ENCODE measurements at places on chromosomes 13 and 19. TPM values are rescaled to one million over a fixed set of nuclear protein-coding genes. Genes with fewer than 3 reads are reported as not detected.
A peak's percentile ranks its signal among the peaks of the same experiment; 100 is the strongest.

RNF113B gene
- polyA plus RNA-seq = not detected

SEMA6B gene
- polyA plus RNA-seq = 0.73 TPM

RHPN2 gene
- polyA plus RNA-seq = 3.1 TPM

CEACAM4 gene
- polyA plus RNA-seq = not detected

PRR12 gene
- 4.0 TPM for polyA plus RNA-seq

DNA sequence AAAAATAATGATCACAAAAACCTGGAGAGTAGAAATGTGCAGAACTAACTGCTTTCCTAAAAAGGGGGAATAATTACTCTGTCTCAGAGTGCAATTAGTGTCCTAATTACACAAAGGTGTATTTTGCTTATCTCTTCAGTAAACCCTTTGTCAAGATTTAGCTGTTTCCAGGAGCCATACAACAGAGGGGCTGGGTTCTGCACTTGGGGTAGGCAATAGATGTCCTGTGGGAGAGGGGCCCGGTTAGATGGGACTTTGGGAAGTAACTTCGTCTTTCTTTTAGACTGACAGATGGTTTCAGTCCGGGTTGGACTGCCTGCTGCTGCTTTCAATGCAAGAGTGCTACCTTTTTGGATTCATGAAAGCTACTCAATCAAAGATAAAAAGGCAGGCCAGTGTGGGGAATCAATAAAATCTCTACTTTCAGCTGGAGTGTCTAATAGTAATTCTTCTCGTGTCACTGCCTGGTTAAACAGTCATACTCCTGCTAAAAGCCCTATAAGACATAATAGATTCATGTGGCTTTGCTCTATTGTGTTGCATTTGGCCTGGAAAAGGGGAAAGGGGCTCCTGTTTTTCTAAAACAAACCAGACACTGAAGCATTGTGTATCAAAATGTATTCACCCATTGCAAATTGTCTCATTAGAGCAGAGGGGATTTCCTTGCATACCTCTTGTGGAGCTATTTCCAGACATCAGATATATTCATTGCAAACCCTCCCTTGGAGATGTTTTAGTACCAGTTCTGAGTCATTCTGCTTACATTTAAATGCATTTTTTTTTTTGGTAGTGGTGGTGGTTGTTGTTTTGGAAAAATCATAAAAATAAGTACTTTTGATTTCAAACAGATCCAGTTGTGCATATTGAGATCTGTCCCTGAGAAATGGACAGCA, 83.3 kb upstream of the PCDH8 start:
- no peak overlapping the region for H3K27ac ChIP-seq
- H3K36me3 ChIP-seq = no peaks in the 10 kb centered on the region
- no peak overlapping the region for H3K4me3 ChIP-seq
- no peaks in the 10 kb centered on the region for H3K27me3 ChIP-seq
- DNase-seq = no peak
- no peaks in the 10 kb centered on the region for H3K4me1 ChIP-seq

DNA sequence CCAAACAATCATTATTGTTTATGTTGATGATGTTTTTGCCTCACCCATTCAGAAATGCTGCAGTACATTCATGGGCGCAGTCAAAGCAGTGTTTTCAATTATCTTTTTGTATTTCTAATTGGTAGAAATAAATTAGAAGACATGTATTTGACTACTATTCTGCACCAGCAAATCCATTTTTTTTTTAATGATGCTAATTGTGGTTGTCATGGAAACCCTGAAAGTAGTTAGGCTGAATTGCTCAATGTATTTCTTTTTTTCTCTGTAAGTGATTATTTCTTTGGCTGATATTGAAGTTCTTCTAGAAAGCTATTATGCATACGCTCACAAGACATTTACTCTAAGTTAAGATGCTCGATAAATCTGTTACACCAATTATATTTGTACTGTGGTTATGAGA, 101.2 kb downstream of the RFC3 start:
- no peaks in the 10 kb centered on the region for H3K36me3 ChIP-seq
- no peak for DNase-seq
- no peak overlapping the region for H3K27ac ChIP-seq
- H3K4me3 ChIP-seq = no peak overlapping the region

DNA sequence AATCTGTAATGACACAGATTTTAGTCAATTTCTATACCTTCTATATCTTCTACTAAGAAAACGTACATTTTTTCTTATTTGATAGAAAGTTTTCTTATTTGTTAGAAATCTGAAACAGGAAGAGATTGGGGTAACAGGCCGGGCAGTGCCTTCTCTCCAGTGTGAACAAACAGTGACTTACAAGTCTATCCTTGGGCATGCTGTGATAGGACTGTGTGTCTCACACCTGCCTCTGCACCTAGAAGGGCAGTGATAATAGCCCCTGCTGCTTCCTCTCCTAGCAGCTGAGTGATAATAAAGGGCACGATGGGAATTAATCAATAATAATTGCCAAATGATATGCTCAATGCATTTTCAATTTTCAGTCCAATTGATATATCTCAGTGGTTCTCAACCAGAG, 1.4 kb downstream of the TMEM272 start:
- no peak overlapping the region for H3K27ac ChIP-seq
- DNase-seq = no peak
- H3K27me3 ChIP-seq = peaks cover 32% of the 10 kb centered on the region
- H3K4me1 ChIP-seq = no peaks in the 10 kb centered on the region

- no peaks in the 10 kb centered on the region for H3K4me1 ChIP-seq
- H3K4me3 ChIP-seq = no peak overlapping the region
- no peaks in the 10 kb centered on the region for H3K36me3 ChIP-seq
- H3K27me3 ChIP-seq = peaks cover 8% of the 10 kb centered on the region
Observed at GRCh38 chr13:45705918-45706317, 3.8 kb downstream of the CBY2 start.

DNA sequence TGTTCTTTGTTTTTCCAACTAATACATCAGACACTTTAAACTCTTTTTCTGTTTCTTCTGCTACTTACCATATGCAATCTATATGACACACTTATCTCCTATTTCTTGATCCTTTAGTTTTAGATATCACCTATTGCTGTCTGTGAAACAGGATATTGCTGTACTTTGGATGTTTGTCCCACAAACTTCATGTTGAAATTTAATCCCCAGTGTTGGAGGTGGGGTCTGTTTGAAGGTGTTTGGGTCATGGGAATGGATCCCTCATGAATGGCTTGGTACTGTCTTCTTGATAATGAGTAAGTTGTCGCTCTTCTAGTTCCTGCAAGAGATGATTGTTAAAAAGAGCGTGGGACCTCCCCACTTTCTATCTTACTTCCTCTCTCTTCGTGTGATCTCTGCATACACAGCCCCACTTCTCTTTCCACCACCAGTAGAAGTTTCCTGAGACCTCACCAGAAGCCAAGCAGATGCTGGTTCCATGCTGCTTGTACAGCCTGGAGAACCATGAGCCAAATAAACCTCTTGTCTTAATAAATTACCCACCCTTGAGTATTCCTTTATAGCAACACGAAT, 244.2 kb downstream of the NHLRC3 start:
- no peaks in the 10 kb centered on the region for H3K27me3 ChIP-seq
- H3K27ac ChIP-seq = no peak overlapping the region
- H3K4me3 ChIP-seq = no peak overlapping the region

DNA sequence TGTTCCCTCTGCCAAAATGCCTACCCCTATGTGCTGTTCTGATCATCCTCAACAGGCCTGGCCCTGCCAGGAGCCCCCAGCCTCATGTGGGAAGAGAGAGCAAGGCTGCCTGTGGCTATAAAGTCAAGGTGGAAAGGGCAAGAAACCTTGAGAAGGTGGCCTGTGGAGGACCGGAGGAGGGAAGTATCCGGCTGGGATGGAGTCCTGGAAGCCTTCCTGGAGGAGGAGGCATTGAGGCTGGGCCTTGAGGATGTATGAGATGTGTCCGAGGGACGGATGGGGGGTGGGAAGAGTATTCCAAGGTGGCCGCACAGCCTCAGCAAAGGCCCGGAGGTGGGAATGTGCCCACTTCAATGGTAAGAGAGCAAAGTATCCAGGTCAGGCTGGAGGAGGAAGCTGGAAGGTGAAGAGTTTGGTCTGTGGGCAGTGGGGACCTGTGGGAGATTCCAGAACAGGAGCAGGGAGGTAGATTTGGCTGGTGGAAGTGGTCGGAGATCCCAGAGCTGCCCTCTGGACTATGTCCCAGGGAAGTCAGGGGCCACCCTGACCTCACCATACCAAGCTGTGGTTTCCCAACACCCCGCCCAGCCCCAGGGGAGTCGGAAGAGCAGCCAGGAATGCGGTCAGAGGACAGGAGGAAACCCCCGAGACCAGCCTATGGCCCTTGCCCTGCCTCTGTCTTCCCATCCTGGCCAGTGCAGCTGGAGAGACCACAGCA, 3.0 kb upstream of the PLIN4 start:
- H3K4me3 ChIP-seq = no peak overlapping the region
- H3K4me1 ChIP-seq = peaks cover 9% of the 10 kb centered on the region
- peaks cover 12% of the 10 kb centered on the region for H3K27me3 ChIP-seq
- H3K27ac ChIP-seq = no peak overlapping the region

DNA sequence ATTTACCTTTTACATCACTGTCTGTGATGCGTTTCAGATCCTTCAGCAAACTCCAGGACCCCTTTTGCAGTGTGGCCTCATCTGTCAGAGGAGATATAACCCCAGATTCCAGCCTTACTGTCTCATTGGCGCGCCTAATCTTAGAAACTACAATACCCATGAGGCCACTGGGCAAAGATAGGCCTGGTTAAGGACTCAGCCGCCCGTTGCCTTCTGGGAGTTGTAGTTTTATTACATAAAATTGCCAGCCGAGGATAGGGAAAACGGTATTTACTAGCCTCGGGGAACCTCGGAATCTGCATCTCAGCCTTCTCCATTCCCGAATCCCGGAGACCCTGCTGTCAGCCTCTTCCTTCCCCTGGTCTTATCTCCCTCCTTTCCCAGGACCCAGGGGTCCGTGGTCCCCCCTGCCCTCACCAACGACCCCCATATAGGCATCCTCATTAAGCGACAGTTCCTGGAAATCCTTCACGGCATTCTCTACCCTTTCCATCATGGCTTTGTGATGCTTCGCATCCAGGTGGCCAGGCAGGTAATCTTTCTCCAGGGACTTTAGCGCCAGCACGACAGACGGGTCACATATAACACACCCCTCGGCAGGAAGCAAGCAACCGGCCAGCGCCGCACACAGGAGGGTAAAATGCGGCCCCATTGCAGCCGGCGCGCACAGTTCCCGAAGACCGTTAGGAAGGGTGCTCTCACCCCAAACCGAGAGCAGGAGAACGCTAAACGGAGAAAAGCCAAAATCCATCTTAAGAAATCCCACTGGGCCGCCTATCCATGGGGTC, 1.3 kb downstream of the IZUMO1 start:
- H3K27ac ChIP-seq = no peak overlapping the region
- no peak overlapping the region for H3K4me3 ChIP-seq
- peak; percentile 57 for DNase-seq
- no peaks in the 10 kb centered on the region for H3K4me1 ChIP-seq
- H3K27me3 ChIP-seq = peaks cover 12% of the 10 kb centered on the region

DNA sequence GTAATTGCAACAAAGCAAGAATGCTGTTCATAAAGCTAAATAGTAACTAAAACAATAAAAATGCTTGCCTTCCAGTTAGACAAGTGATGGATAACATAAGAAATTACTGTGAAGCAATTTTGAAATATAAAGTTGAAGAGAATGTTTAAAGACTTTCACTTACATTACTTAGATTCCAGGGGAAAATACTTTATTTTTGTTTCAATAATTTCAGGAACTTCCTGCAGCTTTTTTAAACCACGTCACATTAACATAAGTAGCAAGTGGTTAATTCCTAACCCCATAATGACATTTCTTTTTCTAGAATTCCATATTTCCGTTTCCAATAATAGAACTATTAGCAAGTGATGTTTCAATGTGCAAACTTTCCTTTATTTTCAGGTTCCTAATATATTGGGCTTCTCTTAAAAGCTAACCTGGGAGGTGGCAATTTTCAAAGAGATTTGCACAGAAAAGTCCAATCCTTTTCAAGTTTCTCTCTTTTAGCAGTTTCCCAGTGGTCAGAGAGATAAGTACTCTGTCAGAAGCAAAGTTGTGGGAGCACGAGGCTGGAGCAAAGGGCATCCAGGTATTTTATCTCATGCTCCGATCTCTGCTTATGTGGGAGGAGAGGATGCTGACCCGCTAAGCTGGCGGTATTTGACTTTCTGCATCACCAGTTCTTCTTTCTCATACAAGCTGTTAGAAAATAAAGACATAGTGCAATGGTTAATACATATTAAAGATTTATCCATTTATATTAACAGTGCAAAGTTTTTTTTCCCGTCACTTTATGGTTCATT, 1025.3 kb downstream of the EFNB2 start:
- H3K4me3 ChIP-seq = no peak overlapping the region
- no peak for DNase-seq
- no peaks in the 10 kb centered on the region for H3K27me3 ChIP-seq
- no peaks in the 10 kb centered on the region for H3K4me1 ChIP-seq

GRCh38 chr19:56159009-56159559, 16.7 kb upstream of the GALP start:
- no peak overlapping the region for H3K4me3 ChIP-seq
- no peak for DNase-seq
- no peaks in the 10 kb centered on the region for H3K27me3 ChIP-seq
- peaks cover 39% of the 10 kb centered on the region for H3K36me3 ChIP-seq

DNA sequence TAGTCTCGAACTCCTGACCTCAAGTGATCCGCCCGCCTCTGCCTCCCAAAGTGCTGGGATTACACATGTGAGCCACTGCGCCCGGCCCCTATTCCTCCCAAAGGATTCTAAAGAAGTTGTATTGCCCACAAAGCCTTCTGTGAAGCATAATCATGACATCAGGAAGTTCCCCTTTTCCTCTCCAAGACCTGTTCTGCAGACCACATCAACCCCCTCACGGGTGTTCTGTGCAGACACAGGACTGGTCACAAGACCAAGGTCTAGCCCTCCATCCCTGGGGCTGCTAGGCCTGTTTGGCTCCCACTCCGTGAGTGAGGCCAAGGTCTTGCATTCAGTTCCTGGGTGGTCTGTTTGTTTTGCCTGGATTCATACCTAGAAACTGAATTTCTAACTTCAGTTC, 178.1 kb downstream of the FLT1 start:
- no peak overlapping the region for H3K27ac ChIP-seq
- no peak overlapping the region for H3K4me3 ChIP-seq
- H3K36me3 ChIP-seq = no peaks in the 10 kb centered on the region
- no peaks in the 10 kb centered on the region for H3K4me1 ChIP-seq

DNA sequence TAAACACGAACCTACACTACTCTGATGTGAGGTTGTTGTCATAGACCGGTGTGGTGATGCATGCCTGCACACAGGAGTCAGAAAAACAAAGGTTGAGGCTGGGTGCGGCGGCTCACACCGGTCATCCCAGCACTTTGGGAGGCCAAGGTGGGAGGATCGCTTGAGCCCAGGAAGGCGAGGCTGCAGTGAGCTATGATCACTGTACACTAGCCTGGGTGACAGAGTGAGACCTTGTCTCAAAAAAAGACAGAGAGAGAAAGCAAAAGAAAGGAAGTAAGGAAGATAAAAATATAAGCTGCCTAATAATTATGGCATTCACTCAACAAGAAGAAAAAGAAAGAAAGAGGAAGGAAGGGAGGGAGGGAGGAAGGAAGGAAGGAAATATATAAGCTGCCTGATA, 9.3 kb downstream of the GP6 start:
- H3K27me3 ChIP-seq = no peaks in the 10 kb centered on the region
- H3K36me3 ChIP-seq = no peaks in the 10 kb centered on the region
- H3K4me1 ChIP-seq = no peaks in the 10 kb centered on the region
- DNase-seq = no peak
- no peak overlapping the region for H3K4me3 ChIP-seq

- no peak overlapping the region for H3K4me3 ChIP-seq
- DNase-seq = peak; percentile 1
- no peaks in the 10 kb centered on the region for H3K4me1 ChIP-seq
- H3K27ac ChIP-seq = no peak overlapping the region
- peaks cover 4% of the 10 kb centered on the region for H3K27me3 ChIP-seq
- no peaks in the 10 kb centered on the region for H3K36me3 ChIP-seq
Observed at GRCh38 chr13:78239714-78240113, 321.1 kb upstream of the EDNRB start.

GRCh38 chr19:7953576-7953975, 10.1 kb upstream of the TIMM44 start:
- H3K4me3 ChIP-seq = no peak overlapping the region
- H3K4me1 ChIP-seq = no peaks in the 10 kb centered on the region
- H3K27me3 ChIP-seq = no peaks in the 10 kb centered on the region

Measured in IMR-90 (cell line).